Osteoblast (primary cell): ENCODE measurements at places on chromosomes 2 and 18. TPM values are rescaled to one million over a fixed set of nuclear protein-coding genes. Genes with fewer than 3 reads are reported as not detected.

The FABP1 gene
- under 0.01 TPM in 1 of 2 replicates, not detected in the other for total RNA-seq

The RAB6D gene
- total RNA-seq: under 0.01 TPM in 1 of 2 replicates, not detected in the other

The ATIC gene
- 17.7 and 21.5 TPM in 2 replicates for total RNA-seq

The KATNAL2 gene
- 4.3 and 5.0 TPM in 2 replicates for total RNA-seq

The DSEL gene
- 119 and 157 TPM in 2 replicates for total RNA-seq

The ALPP gene
- total RNA-seq: not detected in 2 replicates

The DCC gene
- total RNA-seq: under 0.01 TPM in 1 of 2 replicates, not detected in the other

The NEU2 gene
- not detected in 2 replicates for total RNA-seq

The VIT gene
- 27.7 and 31.1 TPM in 2 replicates for total RNA-seq

The CDCA7 gene
- 0.59 and 1.1 TPM in 2 replicates for total RNA-seq

The SULT1C3 gene
- not detected in 2 replicates for total RNA-seq

The BUB1 gene
- 4.7 and 7.1 TPM in 2 replicates for total RNA-seq

The MDH1B gene
- total RNA-seq: 0.88 and 2.2 TPM in 2 replicates

The CNDP1 gene
- not detected in 2 replicates for total RNA-seq

- peaks cover 11% of the 10 kb centered on the region for H3K4me1 ChIP-seq
- no peaks in the 10 kb centered on the region for H3K27me3 ChIP-seq
- H3K27ac ChIP-seq: peak overlapping the region; percentile 76
- no peak for DNase-seq
These were observed 38.5 kb upstream of the ZNF396 start for GRCh38 chr18:35415511-35416073.

- no peak overlapping the region for H3K4me3 ChIP-seq
- H3K4me1 ChIP-seq: peaks cover 18% of the 10 kb centered on the region
- H3K36me3 ChIP-seq: no peaks in the 10 kb centered on the region
- peak; percentile 90 for DNase-seq
- H3K27ac ChIP-seq: no peak overlapping the region
These were observed 73.2 kb downstream of the MBP start for GRCh38 chr18:77059294-77059916.

- H3K27ac ChIP-seq: peak overlapping the region; percentile 73
- peak overlapping the region; percentile 16 for H3K4me3 ChIP-seq
- peaks cover 35% of the 10 kb centered on the region for H3K4me1 ChIP-seq
- no peak for DNase-seq
These were observed 183.8 kb upstream of the STON1 start for GRCh38 chr2:48346124-48346536.

- no peaks in the 10 kb centered on the region for H3K4me1 ChIP-seq
- peak; percentile 62 for DNase-seq
- no peaks in the 10 kb centered on the region for H3K36me3 ChIP-seq
- no peaks in the 10 kb centered on the region for H3K27me3 ChIP-seq
These were observed 47.3 kb upstream of the GULP1 start for GRCh38 chr2:188244383-188244782.

DNA sequence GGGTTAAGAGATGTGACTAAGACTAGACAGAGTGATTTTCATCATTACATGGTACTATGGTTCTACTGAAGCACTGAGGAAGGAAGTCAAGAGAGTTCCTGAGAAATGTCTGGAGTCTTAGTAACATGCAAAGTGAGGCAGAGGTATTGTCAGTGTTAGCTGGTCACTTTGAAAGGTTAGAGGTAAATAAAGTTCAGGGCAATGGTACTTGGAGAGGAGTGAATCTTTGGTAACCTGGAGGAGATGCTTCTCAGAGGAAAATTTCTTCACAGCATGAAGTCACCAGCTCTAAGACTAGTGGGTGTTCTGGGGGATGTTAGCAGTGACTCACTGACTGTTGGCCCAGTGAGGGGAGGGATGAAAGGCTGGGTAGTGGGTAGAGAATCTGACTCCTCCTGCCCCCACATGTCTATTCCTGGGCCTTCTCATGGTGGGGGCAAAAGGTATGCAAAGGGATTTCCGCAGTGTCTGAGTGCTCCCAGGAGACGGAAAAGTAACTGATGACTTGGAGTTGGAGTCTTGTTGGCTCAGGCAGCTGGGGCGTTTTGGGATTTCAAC lies 23.3 kb upstream of the IL1RN start:
- H3K4me1 ChIP-seq: no peaks in the 10 kb centered on the region
- no peaks in the 10 kb centered on the region for H3K27me3 ChIP-seq

DNA sequence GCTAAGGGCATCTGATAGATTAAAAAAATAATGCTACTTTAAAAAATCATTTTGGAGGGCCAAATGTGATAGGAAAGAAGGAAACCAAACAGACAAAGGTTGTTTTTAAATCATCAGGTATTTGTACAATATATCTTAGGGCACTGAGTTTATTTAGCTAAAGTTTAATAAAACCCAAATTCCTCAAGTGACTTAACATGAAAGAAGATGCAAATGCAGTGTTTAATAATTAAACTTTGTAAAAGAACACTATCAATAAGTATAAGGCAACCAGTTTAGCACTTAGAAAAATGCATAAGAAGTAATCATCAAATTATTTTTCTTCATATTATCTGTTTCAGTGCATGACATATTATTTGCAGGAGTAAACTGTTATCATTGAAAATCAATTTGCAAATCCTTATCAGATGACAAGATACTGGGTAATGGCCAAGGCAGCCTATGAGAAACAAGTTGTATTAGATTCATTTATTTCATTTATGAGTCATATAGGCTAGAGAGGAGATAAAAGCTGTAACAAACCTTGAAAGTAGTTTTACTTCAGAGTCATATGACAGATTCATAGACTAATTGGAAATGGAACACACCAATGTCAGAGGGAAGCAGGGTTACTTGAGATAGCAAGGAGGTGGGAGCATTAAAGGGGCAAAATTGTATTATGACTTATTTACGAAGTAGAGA lies 165.5 kb downstream of the GCA start:
- DNase-seq: no peak
- H3K4me1 ChIP-seq: no peaks in the 10 kb centered on the region
- H3K4me3 ChIP-seq: no peak overlapping the region
- H3K27ac ChIP-seq: no peak overlapping the region
- no peaks in the 10 kb centered on the region for H3K36me3 ChIP-seq

GRCh38 chr2:199740111-199740428 lies 110.9 kb downstream of the FTCDNL1 start:
- DNase-seq: no peak
- peak overlapping the region; percentile 74 for H3K27ac ChIP-seq
- H3K27me3 ChIP-seq: no peaks in the 10 kb centered on the region
- H3K4me1 ChIP-seq: peaks cover 21% of the 10 kb centered on the region
- no peaks in the 10 kb centered on the region for H3K36me3 ChIP-seq
- peak overlapping the region; percentile 57 for H3K4me3 ChIP-seq

- no peaks in the 10 kb centered on the region for H3K4me1 ChIP-seq
- H3K4me3 ChIP-seq: no peak overlapping the region
- no peak overlapping the region for H3K27ac ChIP-seq
- H3K36me3 ChIP-seq: no peaks in the 10 kb centered on the region
- no peak for DNase-seq
- H3K27me3 ChIP-seq: no peaks in the 10 kb centered on the region
These were observed 52.2 kb downstream of the NCOA1 start for GRCh38 chr2:24543252-24543651.

DNA sequence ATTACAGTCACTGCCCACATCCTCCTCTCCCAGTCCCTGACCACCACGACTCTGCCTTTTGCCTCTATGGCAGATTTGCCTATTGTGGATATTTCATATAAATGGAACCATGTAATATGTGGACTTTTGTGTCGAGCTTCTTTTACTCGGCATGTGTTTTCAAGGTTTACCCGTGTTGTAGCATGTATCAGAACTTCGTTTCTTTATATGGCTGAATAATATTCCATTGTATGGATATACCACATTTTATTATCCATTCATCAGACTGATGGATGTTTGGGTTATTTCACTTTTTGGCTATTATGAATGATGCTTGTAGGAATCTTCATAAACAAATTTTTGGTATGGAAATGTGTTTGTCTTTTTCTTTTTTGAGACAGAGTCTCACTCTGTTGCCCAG lies 24.2 kb upstream of the E2F6 start:
- no peak overlapping the region for H3K4me3 ChIP-seq
- H3K4me1 ChIP-seq: no peaks in the 10 kb centered on the region
- H3K27ac ChIP-seq: no peak overlapping the region
- DNase-seq: no peak
- H3K27me3 ChIP-seq: peaks cover 25% of the 10 kb centered on the region

GRCh38 chr2:68404893-68405799 lies 40.1 kb downstream of the PLEK start:
- H3K27me3 ChIP-seq: peaks cover 6% of the 10 kb centered on the region
- DNase-seq: no peak
- H3K27ac ChIP-seq: no peak overlapping the region
- no peaks in the 10 kb centered on the region for H3K4me1 ChIP-seq

DNA sequence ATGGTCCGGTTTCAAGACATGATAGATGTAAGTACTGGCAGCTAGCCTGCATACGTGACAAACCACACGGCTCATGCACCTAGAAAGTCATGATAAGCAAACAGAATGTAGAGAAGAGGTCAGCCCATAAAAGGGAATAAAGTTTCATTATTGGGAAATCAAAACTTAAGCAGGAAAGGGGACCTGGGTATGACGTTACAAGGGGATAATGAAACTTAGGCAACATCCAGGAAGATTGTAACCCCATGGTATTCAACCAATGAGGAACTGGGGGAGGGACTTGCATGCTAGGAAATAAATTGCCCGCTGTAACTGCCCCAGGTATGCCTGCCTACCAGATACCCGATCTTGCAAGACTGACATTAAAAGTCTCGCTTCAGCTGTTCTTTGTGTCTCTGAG lies 1679.0 kb downstream of the SUCLG1 start:
- no peak overlapping the region for H3K27ac ChIP-seq
- no peak for DNase-seq
- no peaks in the 10 kb centered on the region for H3K4me1 ChIP-seq
- no peaks in the 10 kb centered on the region for H3K27me3 ChIP-seq

GRCh38 chr2:171629113-171629512 lies 58.2 kb upstream of the DYNC1I2 start:
- no peak for DNase-seq
- peaks cover 5% of the 10 kb centered on the region for H3K27me3 ChIP-seq
- H3K27ac ChIP-seq: no peak overlapping the region
- no peaks in the 10 kb centered on the region for H3K4me1 ChIP-seq
- H3K4me3 ChIP-seq: no peak overlapping the region

- DNase-seq: peak; percentile 56
- H3K4me1 ChIP-seq: peaks cover 5% of the 10 kb centered on the region
- H3K36me3 ChIP-seq: no peaks in the 10 kb centered on the region
- H3K27me3 ChIP-seq: no peaks in the 10 kb centered on the region
- H3K27ac ChIP-seq: no peak overlapping the region
- no peak overlapping the region for H3K4me3 ChIP-seq
These were observed 65.4 kb upstream of the DNAJC10 start for GRCh38 chr2:182650704-182651103.

DNA sequence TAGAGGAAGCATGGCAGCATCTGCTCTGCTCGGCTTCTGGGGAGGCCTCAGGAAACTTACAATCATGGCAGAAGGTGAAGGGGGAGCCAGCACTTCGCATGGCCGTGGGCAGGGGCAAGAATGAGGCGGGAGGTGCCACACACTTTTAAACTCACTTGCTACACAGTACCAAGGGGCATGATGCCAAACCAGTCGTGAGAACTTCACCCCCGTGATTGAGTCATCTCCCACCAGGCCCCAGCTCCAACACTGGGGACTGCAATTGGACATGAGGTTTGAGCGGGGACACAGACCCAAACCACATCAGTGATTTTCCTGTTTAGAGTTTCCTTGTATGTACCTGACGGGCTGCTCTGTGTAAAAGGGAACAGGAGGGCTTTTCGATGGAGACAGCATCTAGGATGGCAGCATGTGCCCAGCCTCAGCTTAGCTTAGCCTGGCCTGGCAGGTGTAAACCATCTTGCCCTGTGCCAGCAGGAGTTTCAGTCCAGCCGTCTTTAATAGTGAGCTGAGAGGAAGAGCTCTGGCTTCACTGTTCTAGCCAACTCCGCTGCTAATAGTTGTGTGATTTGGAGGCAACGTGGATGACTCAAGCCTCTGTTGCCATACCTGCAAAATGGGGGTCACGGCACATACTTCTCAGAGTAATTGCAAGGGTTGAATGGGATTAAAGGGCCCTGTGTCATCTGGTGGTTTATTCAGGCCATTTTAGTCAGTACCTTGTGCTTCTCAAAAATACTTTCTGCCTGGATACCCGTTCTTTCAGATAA lies 101.8 kb downstream of the ASAP2 start:
- no peak for DNase-seq
- peaks cover 4% of the 10 kb centered on the region for H3K36me3 ChIP-seq
- H3K4me3 ChIP-seq: no peak overlapping the region
- peaks cover 46% of the 10 kb centered on the region for H3K4me1 ChIP-seq
- no peaks in the 10 kb centered on the region for H3K27me3 ChIP-seq

DNA sequence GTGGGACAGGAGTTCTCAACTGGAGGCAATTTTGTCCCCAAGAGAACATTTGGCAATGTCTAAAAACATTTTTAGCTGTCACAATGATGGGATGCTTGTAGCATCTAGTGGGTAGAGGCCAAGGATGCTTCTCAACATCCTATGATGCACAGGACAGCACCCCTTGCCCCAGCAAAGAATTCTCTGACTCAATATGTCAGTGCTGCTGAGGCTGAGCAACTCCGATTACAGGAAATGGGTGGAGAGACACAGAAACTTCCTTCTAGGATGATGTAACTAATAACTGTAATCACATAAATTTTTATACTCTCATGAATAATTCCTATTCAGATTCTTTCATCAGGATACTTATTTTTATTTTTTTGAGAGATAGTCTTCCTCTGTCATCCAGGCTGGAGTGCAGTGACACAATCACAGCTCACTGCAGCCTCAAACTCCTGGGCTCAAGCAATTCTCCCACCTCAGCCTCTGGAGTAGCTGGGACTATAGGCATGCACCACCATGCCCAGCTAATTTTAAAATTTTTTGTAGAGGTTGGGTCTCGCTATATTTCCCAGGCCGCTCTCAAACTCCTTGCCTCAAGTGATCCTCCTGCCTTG lies 120.3 kb upstream of the ACAA2 start:
- no peak overlapping the region for H3K4me3 ChIP-seq
- peaks cover 3% of the 10 kb centered on the region for H3K27me3 ChIP-seq
- H3K27ac ChIP-seq: no peak overlapping the region
- DNase-seq: no peak
- no peaks in the 10 kb centered on the region for H3K4me1 ChIP-seq
- H3K36me3 ChIP-seq: no peaks in the 10 kb centered on the region

DNA sequence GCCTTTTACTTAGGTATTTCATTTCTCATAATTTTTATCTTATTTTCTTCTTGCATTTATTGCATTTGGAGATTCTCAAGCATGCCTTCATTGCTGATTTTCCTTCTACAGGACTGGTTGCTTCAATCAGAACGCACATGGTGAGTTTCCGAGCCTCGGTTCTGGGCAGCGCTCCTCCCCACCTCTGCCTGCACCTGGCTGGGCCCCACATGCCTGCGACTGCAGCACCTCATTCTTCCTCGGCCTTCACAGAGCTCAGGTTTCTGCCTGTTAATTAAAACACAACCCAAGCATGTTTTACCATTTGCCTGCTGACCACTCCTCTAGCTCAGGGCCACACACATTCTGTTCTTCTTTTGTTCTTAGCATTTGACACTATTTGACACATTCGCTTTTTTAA lies 398.8 kb downstream of the GALR1 start:
- no peaks in the 10 kb centered on the region for H3K27me3 ChIP-seq
- H3K4me1 ChIP-seq: no peaks in the 10 kb centered on the region
- no peak overlapping the region for H3K27ac ChIP-seq
- no peak for DNase-seq
- H3K36me3 ChIP-seq: no peaks in the 10 kb centered on the region
